ENCODE measurements at places on chromosomes 2 and 18.

DNA sequence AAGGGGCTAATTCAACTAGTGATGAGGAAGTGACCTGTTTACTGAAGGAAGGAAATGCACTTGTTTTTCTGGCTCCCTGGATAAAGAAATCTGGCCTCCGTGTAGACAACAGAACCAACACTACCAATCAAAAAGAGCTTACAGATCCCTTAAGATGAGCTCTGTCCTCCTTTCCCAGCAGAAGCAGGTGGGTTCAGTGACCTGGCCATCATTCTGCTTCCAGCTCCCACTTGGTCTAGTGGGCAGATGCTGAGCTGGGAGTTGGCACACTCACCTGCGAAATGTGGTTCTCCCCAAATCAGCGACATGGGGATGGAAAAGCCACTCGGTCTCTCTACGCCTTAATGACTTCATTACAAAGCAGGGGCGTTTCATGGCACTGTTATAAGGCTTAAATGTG, 132.6 kb downstream of the AFF3 start:
- DNase-seq, result no peak

DNA sequence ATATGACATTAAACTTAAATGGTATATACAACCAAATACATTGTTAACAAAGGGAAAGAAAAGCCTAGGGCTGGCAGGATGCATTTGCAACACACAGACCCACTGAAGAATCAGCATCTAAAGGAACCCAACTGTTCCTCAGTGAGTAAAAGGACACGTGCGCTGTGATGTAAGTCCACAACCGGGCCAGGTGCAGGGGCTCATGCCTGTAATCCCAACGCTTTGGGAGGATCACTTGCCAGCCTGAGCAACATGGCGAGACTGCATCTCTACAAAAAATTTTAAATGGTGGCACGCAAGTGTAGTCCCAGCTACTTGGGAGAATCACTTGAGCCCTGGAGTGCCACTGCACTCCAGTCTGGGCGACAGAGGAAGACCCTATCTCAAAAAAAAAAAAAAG, 3.9 kb downstream of the DTNB start:
- DNase-seq, result no peak

GRCh38 chr18:33682436-33682835, 104.4 kb downstream of the ASXL3 start:
- no peak for DNase-seq

DNA sequence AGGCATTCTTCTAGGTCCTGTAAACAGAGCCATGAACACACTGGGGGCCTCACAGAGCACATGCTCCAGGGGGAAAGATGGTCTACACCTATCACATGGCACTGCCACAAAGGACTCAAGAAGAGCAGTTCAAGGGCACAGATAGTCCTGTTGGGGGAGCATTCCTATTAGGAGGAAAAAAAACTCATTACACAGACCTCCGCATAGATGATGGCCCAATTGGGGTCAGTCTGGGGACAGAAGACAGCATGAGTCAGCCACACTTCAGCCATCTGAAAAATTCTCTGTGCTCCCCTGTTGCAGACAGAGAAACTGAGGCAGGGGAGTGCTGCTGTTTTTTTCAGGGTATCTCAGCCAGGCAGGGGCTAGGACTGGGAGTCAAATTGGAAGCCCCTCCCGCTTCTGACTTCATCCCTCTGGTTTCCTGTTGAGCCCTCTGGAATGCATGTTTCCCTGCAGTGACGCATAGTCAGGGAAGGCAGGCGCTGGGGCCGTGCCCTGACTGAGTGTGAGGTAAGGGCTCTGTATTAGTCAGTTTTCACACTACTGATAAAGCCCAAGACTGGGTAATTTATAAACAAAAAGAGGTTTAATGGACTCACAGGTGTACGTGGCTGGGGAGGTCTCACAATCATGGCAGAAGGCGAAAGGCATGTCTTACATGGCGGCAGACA, 67.9 kb downstream of the RHOB start:
- DNase-seq, result no peak

GRCh38 chr2:105800953-105801635, 56.4 kb downstream of the NCK2 start:
- no peak for DNase-seq

GRCh38 chr2:237863689-237864443, 4.4 kb downstream of the RAMP1 start:
- DNase-seq, result no peak

DNA sequence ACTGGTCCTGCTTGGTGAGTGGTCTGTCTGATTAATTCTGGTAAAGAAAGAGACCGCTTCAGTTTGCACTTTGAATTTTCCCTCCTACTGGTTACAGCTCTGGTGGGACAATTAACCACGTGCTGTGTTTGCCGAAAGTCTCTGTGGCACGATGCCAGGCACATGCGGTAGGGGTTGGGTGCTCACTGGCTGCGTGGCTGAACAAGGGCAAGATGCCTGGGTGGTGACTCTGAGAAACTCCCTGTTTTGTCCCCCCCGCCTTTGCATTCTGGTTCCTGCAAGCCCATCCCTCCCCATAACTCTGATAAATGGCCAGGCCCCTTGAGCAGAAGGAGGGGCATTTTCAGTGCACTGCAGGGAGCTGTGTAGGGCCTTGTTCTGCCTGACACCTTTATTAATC, 206.1 kb downstream of the TFCP2L1 start:
- no peak for DNase-seq

GRCh38 chr18:8478166-8478967, 130.9 kb upstream of the RAB12 start:
- peak; percentile 18 for DNase-seq

GRCh38 chr2:166862468-166863132, 25.7 kb upstream of the XIRP2 start:
- DNase-seq, result no peak

- DNase-seq, result no peak
These were observed 1305.5 kb upstream of the NXPH2 start for GRCh38 chr2:140085674-140086073.

- no peak for DNase-seq
These were observed 12.0 kb upstream of the CASP8 start for GRCh38 chr2:201248288-201248844.

Data from stimulated activated CD8-positive, alpha-beta memory T cell treated with anti-CD3 and anti-CD28 coated beads, Interleukin-7, amount 100 ng/mL, for 48 hours (primary cell).